ENCODE measurements at places on chromosomes 16 and 17.

DNA sequence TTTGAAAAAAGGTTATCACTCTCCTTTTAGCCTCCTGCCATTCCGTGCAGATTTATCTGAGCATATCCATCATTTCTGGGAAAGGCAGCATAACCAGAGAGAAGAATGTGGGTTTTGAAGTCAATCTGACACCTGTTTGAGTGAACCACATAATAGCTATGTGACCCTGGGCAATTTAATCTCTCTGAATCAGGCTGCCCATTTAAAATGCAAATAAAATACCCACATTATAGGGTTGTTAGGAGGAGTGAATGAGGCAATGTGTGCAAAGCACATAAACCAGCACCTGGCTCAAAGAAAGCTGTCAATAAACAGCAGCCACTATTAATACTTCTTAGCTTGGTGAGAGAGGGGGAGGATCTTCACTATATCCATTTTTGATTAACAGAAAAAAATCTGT, 88.0 kb downstream of the CACNG1 start:
- DNase-seq: no peak

GRCh38 chr16:8355675-8356074, 234.6 kb downstream of the TMEM114 start:
- DNase-seq: no peak

GRCh38 chr16:22684574-22685458, 129.1 kb upstream of the HS3ST2 start:
- no peak for DNase-seq

- no peak for DNase-seq
Observed at GRCh38 chr16:49054606-49055005, 227.0 kb downstream of the CBLN1 start.

DNA sequence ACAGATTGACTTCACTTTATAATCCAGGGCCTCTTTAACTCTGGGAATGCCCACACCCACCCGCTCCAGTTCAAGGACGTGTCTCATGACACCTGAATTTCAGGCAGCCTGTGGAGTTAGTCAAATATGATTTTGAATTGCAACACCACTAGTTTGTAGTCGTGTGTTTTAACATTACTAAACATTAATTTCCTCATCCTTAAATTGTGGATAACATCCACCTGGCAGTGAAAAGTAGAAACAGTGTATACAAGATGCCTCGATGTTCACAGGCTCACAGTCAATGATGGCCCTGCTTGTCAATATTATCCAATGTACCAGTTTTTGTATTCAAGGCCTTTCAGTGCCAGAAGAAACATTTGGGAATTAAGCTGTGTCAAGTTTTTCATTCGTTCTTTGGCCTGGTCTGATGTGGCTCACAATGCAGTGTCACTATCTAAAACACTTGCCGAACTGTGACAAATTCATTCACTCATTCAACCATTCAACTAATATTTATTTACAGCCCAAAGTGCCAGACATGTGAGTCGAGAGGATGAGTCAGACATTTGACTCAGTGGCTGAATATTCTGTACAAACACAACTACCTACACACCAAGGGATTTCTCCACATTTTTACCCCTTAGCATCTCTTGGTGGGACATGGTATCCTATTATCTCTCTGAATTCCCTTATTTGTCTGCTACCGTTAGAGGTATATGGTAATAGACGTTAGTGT, 1.4 kb downstream of the MEIOB start:
- no peak for DNase-seq

- no peak for DNase-seq
Observed at GRCh38 chr17:2580661-2581060, 12.8 kb upstream of the PAFAH1B1 start.

DNA sequence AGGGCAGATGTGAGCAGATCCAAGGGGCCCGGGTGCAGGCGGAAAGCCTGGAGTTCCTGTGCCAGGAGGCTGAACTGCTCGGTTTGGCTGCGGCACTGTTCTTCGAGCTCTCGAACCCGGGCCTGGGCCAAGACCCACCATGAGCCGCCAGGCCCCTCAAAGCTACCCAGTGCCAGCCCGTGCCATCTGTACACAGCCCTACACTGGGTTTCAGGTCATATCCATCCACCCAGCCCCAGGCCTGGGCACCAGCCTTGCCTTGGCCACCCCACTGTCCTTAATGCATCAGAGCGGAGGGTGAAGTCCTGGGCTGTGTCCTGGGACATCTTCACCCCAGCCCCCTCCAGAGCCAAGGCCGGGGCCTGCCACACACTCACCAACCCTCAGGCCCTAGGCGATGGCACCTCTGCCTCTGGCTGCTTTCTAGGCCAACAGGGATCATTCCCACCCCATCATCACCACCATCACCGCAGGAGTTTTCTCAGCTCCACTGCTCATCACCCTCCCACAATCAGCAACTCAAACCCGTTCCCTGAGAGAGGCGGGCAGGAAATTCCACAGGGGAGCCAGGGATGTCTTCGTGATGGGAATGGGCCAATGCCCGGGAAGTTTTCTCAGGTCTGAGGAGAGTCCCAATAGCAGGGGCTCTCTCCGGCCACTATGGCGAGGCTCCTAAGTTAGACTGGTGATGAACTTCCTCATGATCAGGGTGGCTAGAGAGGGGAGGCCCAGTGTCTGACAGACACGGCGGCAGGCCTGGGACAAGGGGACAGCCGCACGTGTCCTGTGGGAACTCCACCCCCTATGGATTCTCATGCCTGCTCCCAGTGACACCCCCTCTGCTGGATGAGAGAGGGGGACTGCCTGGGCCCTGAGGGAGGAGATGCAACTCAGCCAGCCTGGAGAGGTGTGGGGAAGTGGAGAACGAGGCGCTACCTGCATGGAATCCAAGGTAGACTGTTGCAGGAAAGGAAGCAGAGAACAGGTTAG, 9.1 kb downstream of the TSPOAP1 start:
- DNase-seq: no peak

GRCh38 chr16:31148281-31148728, 1.6 kb downstream of the PRSS36 start:
- DNase-seq: no peak

- no peak for DNase-seq
Observed at GRCh38 chr17:63015824-63016223, 49.8 kb downstream of the TANC2 start.

- DNase-seq: no peak
Observed at GRCh38 chr16:58421529-58421928, 29.3 kb downstream of the GINS3 start.

DNA sequence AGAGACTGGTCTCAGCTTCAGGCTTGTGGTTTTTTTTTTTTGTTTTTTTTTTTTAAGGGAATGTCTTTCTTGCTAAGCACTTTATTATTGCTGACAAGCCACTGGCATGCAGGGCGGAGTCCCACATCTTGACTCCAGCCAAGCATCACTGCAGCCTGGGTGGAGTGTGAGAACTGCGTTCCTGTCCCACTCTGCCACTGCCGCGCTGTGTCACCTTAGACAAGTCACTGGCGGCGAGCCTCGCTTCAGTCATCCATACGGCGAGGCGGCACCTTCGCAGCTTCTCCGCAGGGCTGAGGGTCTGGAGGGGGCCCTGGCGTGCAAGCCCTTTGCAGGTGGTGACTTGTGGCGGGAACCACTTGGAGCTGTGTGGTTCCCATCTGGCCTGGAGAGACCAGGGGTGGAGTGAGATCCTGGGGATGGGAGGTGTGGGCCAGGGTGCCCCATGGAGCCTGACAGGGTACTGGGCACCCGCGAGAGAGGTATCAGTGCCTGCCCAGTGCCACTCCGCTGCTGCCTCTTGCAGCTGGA, 99.1 kb upstream of the CIBAR2 start:
- no peak for DNase-seq

GRCh38 chr17:43030137-43030767, 5.2 kb downstream of the RND2 start:
- no peak for DNase-seq

Data from hematopoietic multipotent progenitor cell treated with erythropoietin and hydrocortisone succinate and interleukin-3 and kit ligand, for 8 days (in vitro differentiated cells).